Iris pigment epithelial cell (primary cell): ENCODE measurements at places on chromosomes 2 and 18.

DNA sequence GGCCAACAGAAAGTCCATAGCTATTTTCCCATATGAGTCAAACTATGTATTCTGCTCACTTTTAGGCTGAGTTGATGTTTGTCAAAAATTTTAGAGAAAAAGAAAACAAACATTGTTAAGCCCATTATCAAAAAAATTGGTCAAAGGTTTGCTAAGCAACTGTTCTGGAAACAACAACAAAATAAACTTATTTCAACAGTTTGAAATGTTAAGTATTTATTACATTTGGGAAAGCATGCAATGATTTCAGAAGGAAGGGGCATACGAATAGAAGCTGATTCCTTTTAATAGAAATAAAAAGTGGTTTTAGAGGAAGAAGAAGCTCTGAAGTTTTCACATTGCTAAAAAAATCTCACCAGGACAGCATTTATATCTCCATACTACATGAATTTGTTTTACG is 1837.5 kb upstream of the CELF4 start:
- DNase-seq, result no peak

- DNase-seq, result no peak
Observed at GRCh38 chr18:53426666-53427184, 797.7 kb downstream of the MBD2 start.

- no peak for DNase-seq
Observed at GRCh38 chr2:99905025-99905424, 237.4 kb downstream of the AFF3 start.

- no peak for DNase-seq
Observed at GRCh38 chr2:129766374-129766993, 213.0 kb upstream of the RAB6C start.

- DNase-seq, result no peak
Observed at GRCh38 chr2:69118609-69119008, 105.6 kb downstream of the ANTXR1 start.

DNA sequence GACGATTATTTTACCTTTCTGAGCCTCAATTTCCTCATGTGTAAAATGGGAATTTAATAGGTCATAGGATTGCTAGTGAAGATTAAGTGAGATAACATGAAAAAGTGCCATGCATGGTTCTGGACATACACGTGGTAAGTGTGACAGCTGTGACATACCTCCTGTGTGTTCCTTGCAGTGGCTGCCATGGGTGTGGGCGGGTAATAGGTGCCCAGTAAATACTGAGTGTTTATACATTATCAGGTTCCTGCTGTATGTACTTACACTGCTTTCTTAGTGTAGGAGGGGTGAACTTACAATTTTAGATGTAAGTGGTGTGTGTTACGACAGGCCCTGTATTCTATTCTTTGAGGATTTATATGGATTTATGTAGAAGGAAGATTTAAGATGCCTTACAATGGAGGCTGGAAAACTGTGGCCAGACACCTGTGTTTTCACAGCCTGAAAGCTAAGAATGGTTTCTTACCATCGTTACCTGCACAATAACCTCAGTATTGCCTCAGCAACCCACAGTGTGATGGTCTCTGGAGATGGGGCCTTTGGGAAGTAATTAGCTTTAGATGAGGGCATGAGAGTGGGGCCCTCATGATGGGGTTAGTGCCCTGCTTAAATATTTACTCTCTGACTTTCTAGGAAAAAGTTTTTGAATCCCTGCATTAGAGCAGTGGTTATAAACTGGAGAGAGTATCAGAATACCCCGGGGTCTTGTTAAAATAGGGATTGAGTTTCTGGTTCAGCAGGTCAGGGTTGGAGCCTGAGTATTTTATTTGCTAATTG is 78.1 kb downstream of the ASAP2 start:
- DNase-seq, result no peak

GRCh38 chr2:236573066-236573929 is 3.7 kb downstream of the ACKR3 start:
- no peak for DNase-seq

DNA sequence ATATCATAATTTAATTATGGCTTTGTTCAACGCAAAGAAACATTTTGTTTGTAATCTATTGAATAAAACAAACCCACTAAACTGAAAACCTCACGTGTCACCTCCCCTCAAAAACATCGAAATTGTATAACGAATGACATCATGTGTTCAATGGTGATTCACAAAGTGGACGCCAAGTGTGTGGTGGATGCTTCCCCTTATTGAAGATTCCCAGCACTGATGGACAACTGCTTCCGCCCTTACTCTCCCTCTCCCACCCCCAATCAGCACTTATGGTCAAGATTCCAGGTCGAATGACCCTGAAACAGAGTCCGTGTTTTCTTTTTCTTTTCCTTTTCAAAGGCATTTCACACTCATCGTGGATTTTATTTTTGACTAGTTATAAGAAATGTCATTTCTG is 383.0 kb upstream of the SMIM21 start:
- no peak for DNase-seq

- DNase-seq, result peak; percentile 40
Observed at GRCh38 chr2:208101716-208102631, 22.4 kb downstream of the CRYGD start.

GRCh38 chr2:20365249-20365817 is 14.7 kb upstream of the PUM2 start:
- DNase-seq, result peak; percentile 84

- no peak for DNase-seq
Observed at GRCh38 chr2:23394700-23395099, 9.7 kb downstream of the KLHL29 start.

DNA sequence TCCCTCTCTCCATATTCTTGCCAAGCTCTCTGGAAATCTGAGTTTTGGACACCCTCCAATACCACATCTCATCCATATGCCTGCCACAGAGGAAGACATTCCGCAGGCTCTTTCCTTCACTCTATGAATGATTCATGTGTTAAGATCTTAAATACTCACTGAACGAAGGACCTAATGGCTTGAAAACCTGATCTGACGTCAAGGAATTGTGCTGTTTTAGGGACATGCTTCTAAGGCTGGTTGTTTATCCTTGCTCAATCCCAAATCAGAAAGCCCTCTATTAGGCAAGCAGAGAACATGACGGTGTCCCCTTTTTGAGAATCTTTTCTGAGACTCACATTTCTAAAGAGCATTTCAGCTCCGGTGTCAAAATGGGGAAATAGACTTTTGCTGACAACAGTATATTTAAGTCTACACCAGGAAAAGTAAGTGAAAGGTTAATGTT is 83.7 kb upstream of the GALNT5 start:
- DNase-seq, result peak; percentile 100

DNA sequence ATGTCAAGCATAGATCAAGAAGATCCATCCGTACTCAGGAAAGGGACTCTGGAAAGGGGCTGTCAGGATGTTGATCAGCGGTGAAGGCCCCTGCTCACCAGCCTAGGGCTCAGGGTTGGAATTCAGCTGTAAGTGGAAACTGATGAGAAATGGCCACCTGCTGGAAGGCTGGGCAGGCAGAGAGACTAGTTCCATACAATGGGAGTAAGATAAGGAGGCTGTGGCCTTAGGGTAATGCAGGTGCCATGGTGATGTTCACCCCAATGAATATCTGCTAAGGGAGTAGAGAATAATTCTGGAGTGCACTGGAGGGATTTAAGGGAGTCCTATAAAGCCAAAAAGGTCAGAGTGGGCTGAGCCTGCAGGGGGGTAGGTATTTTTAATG is 256.6 kb downstream of the CYRIA start:
- DNase-seq, result no peak

GRCh38 chr2:55958756-55959155 is 35.2 kb upstream of the EFEMP1 start:
- no peak for DNase-seq

DNA sequence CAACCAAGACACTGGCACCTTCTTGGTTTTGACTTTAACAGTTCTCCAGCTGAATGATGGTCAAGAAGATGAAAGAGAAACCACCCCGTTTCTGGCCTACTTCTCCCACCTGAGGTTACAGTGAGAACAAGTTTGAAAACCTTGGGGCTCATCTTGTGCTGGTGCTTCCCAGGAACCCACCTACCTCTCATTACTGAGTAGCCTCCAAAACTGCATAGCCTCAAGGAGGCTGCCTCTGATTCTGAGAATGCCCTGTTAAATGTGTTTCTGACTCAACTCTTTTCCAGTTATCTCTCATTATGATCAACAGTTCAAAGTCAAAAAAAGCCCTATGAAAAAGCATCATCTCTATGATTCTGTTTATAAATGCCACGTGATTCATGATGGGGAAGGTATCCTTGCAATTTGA is 121.9 kb downstream of the CACNB4 start:
- no peak for DNase-seq

- no peak for DNase-seq
Observed at GRCh38 chr2:152720794-152721193, 2.4 kb downstream of the ARL6IP6 start.

GRCh38 chr2:73177645-73178255 is 24.6 kb upstream of the NOTO start:
- no peak for DNase-seq

- DNase-seq, result no peak
Observed at GRCh38 chr2:191158747-191159146, 8.0 kb upstream of the STAT4 start.

DNA sequence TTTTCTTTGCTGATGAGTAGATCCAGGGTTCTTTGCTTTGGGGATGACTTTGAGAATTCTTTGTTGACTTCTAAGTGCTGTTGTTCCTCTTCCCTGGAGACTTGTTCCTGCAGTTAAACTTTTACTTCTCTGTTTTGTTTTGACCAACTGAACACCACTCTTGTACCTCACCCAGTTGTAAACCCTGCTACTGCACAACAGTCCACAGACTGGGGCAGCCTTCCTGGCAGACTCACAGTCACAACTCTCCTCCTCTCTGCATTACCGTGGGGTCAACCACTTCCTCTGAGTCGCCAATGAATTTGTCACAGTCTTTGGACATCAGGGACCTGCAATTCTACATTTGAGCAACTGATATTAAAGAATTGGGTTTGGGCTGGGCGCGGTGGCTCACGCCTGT is 3.8 kb upstream of the SLC8A1 start:
- no peak for DNase-seq

- DNase-seq, result no peak
Observed at GRCh38 chr2:190980630-190981209, 33.3 kb downstream of the STAT1 start.

- DNase-seq, result no peak
Observed at GRCh38 chr2:86194751-86195054, 559 bp downstream of the IMMT start.

- peak; percentile 65 for DNase-seq
Observed at GRCh38 chr18:11963991-11964484, 17.3 kb upstream of the IMPA2 start.

GRCh38 chr2:145845207-145845894 is 1325.4 kb upstream of the ZEB2 start:
- peak; percentile 45 for DNase-seq

GRCh38 chr2:166239548-166239947 is 111.7 kb upstream of the SCN1A start:
- peak; percentile 97 for DNase-seq

DNA sequence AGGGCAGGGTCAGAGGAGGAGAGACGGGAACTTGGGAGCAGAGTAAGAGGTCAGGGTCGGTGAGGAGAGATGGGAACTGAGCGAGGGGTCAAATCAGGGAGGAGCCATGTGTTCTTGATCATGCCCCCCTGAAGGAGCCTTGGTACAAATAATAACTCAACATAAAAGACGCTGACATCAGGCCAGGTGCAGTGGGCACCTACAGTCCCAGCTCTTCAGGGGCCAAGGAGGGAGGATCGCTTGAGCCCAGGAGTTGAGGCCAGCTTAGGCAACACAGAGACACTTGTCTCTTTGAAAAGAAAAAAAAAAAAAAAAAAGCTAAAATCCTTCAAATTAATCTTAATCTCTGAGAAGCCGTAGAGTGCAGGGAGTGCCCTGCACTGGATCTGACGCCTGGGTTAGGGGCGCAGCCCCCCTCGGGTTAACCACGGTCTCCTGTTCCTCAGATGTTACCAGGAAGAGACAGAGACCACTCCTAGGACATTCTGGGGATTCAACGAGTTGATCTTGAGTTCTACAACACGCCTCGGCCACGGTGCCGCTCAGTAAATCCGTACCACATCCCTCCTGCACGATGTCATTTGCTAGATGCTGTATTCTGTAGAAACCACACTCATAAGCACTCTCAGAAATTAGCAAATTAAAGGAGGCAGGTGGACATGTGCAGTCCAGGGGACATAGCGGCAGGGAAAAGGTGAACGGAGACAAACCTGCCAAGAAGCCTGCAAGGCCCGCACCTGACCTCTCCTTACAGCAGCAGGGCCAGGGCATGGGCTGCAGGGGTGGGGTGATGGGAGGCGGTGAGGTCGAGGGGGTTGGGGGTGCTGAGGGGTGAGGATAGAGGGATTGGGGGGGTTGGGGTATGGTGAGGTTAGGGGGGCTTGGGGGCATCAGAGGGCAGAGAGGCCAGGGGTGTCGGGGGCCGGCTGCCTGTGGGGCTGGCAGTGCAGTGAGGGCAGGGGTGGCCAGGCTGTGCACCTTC is 29.2 kb downstream of the SLC66A2 start:
- no peak for DNase-seq

- peak; percentile 57 for DNase-seq
Observed at GRCh38 chr2:240916571-240917008, 10.5 kb downstream of the CROCC2 start.

DNA sequence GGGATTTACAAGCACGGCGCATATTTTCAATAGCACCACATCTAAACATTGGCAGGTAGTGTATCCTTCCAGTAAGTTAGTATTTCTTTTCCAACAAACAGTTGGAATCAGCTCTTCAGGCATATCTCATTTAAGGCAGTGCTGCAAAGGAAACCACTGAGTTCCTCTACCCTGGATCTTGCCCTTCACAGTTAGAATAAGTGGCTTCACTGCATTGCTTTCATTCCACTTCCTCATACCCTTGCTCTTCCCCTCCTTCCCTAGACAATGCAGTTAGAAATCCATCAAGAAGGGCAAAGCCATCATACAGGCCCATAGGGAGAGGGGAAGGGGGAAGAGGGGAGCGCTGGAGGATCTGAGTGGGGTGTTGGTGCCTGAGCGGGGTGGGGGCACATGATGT is 173.7 kb downstream of the FBXO15 start:
- DNase-seq, result no peak

DNA sequence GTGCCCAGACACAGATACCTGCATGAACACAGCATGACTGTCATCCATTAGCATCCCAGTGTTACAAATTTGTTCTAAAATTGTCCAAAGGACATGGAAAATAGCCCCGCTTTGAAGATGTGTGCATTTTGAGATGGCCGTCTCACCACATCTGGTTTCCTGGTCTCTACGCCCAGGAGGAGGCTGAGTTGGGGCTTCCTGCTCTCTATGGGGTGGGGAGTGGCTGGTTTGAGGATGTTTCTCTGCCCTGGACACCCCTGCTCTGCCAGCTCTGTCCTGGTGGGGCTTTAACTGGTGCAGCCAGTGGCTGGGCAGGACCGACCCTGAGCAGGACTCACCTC is 74.6 kb upstream of the SMAD7 start:
- no peak for DNase-seq

DNA sequence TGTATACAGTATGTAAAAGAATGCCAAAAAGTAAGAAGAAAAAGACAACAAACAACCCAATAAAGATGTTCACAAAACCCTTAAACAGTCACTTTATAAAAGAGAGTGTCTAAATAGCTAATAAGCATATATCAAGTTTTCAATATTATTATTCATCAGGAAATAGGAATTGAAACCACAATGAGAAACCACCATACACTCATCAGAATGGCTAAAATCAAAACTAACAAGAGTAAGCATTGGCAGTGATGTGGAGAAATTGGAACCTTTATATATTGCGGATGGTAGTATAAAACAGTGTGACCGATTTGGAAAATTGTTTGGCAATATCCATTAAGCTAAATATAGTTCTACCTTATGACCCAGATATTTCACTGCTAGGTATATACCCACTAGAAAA is 20.5 kb upstream of the TGFA start:
- no peak for DNase-seq
